ENCODE measurements at places on chromosomes 11 and 22. TPM values are rescaled to one million over a fixed set of nuclear protein-coding genes. Genes with fewer than 3 reads are reported as not detected.

Gene ABTB2
- 3.2 TPM for total RNA-seq

Gene ACRV1
- total RNA-seq: not detected

Gene HBG2
- 1.0 TPM for total RNA-seq

Gene SLC22A6
- not detected for total RNA-seq

Gene LBHD1
- total RNA-seq: 6.1 TPM

Gene OR8B4
- total RNA-seq: not detected

Gene HSPB2
- total RNA-seq: 9.2 TPM

Gene SLC6A5
- not detected for total RNA-seq

Gene CSRP3
- not detected for total RNA-seq

Gene BIRC2
- total RNA-seq: 44.1 TPM

Gene CHADL
- total RNA-seq: 3.4 TPM

Gene PANX2
- total RNA-seq: 3.0 TPM

Gene MYO18B
- 0.14 TPM for total RNA-seq

Gene RNF141
- total RNA-seq: 50.0 TPM

Gene DDI1
- not detected for total RNA-seq

Gene SYT9
- 0.14 TPM for total RNA-seq

Gene CRY2
- 54.2 TPM for total RNA-seq

Gene EHBP1L1
- total RNA-seq: 88.3 TPM

Gene RAG2
- total RNA-seq: not detected

Gene TEX54
- total RNA-seq: not detected

Gene OR2AG1
- not detected for total RNA-seq

Gene HTR3B
- not detected for total RNA-seq

Gene C11orf86
- total RNA-seq: not detected

Gene SEC14L6
- 17.2 TPM for total RNA-seq

Gene MPZL3
- 11.8 TPM for total RNA-seq

Gene OR6A2
- not detected for total RNA-seq

Gene PGR
- 3.0 TPM for total RNA-seq

Gene SGSM1
- total RNA-seq: 3.8 TPM

Gene PHOX2A
- not detected for total RNA-seq

Gene ARVCF
- 25.4 TPM for total RNA-seq

Gene NRGN
- 79.9 TPM for total RNA-seq

Gene OR51B2
- total RNA-seq: not detected

Gene TRIM51G
- total RNA-seq: not detected

Gene TSG101
- total RNA-seq: 46.6 TPM

Gene CLNS1A
- 64.5 TPM for total RNA-seq

Gene CRYBB2
- not detected for total RNA-seq

Gene MFRP
- total RNA-seq: not detected

Gene CD82
- total RNA-seq: 144 TPM

Gene OR6T1
- not detected for total RNA-seq

Gene DBX1
- total RNA-seq: not detected

Gene YPEL1
- total RNA-seq: 6.7 TPM

Gene ZDHHC24
- 14.5 TPM for total RNA-seq

Gene MPST
- total RNA-seq: 71.4 TPM

Gene CENPM
- 1.3 TPM for total RNA-seq

Gene SPDYC
- not detected for total RNA-seq

Gene FZD4
- total RNA-seq: 57.4 TPM

Gene MMP8
- total RNA-seq: not detected

Gene WNT11
- 8.7 TPM for total RNA-seq

Gene MMP13
- not detected for total RNA-seq

Gene GAL3ST3
- not detected for total RNA-seq

Gene INSC
- total RNA-seq: 0.96 TPM

Gene OR5L2
- total RNA-seq: not detected

Gene GLYATL2
- total RNA-seq: not detected
